WTC11 (cell line): ENCODE measurements at places on chromosomes 7 and 10.

- no peak for DNase-seq
Observed at GRCh38 chr7:41156268-41156667, 546.6 kb downstream of the INHBA start.

GRCh38 chr10:34884272-34884952 is 69.3 kb upstream of the PARD3 start:
- DNase-seq: no peak

DNA sequence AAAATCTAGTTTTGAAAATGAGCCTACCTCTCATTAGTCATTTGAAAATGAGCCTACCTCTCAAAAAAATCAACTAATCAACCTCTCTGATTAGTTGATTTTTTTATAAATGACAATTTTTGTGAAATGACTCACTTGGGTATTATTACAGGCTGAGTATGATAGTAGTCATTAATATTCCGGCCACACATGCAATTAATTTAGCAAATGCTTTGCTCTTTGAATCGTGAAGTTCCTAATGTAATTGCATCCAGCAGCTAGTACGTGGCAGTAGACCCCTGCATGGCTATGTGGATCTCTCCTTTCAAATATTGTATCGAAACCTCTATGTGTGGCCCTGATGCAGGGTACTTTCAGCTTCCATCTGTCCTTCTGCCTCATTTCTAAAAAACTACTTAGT is 245.9 kb upstream of the PHYHIPL start:
- DNase-seq: no peak

DNA sequence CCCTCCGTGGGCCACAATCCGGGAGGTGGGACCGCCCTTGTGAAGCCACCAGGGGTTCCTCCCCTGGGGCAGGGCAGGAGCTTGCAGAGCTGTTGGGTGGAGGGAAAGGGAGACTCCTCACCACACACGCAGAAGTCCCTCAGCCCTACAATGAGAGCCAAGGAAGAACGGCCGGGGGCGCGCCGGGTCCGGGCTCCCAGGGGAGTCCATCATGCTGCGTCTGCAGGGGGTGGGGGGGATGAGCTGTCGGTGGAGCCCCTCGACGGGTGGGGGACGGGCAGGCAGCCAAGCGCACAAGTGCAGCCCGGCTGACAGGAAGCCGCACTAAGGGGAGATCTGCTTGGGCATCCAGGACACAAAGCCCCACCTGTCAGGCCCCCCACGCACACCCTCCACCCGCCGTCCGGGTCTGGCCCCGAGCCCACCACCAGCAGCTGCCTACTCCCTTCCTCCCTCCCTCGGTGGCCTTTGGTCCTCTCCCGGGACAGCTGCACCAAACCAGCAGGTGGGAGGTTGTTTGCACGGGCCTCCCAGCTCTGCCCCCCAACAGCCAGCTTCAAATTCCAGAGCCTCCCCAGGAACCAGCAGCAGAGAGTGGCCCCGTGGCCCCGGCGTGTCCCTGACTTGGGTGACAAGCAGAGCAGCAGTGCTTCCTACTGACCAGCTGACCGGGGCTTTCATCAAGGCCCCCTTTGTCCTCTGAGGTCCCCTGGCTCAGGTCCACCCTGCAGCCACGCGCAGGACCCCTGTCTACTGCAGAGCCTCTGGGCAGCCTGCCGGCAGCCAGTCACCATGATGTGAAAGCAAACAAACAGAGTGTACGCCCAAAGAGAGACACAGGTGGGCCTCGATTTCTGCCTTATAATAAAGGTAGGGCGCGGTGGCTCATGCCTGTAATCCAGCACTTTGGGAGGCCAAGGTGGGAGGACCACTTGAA is 50.3 kb downstream of the HIP1 start:
- no peak for DNase-seq

- DNase-seq: peak; percentile 48
Observed at GRCh38 chr7:74372511-74373111, 81.1 kb upstream of the GTF2IRD1 start.
